ENCODE measurements at places on chromosomes 7 and 10.

GRCh38 chr7:77205706-77206105 is 6.1 kb upstream of the FGL2 start:
- DNase-seq, result no peak

DNA sequence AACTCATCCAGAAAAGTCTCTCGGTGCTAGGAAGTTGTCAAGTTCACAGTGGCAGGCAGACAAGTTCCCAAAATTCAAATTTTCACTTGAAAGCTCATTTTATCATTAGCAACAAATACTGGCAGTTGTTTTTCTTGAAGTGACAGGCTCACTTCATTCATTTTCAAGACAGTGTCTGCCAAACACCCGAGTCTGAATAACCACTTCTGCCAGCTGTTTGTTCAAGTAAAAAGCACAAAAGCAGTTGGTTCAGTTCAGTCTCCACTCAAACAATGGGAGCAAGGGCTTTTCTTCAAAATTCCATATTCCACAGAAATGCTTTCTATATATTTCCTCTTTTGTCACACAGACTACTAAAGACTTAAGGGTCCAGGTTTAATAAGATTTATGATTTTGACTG is 47.7 kb upstream of the ATP6V0A4 start:
- DNase-seq, result no peak

DNA sequence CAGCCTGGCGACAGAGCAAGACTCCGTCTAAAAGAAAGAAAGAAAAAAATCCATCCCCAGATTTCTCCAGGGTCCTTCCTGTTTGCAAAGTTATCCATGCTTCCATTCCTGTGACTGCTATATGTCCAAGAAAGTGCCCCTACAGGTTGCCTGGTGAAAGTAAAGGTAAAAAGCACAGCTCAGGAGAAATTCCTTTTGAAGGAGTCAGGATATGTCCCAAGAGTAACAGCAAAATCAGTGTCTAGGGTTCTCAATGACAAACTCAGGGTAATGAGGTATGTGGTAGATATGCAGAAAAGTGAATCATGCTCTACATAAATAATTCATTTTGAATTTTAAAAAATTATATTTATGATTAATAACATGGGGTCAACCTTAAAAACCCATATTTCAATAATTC is 91.5 kb downstream of the CTTNBP2 start:
- no peak for DNase-seq

DNA sequence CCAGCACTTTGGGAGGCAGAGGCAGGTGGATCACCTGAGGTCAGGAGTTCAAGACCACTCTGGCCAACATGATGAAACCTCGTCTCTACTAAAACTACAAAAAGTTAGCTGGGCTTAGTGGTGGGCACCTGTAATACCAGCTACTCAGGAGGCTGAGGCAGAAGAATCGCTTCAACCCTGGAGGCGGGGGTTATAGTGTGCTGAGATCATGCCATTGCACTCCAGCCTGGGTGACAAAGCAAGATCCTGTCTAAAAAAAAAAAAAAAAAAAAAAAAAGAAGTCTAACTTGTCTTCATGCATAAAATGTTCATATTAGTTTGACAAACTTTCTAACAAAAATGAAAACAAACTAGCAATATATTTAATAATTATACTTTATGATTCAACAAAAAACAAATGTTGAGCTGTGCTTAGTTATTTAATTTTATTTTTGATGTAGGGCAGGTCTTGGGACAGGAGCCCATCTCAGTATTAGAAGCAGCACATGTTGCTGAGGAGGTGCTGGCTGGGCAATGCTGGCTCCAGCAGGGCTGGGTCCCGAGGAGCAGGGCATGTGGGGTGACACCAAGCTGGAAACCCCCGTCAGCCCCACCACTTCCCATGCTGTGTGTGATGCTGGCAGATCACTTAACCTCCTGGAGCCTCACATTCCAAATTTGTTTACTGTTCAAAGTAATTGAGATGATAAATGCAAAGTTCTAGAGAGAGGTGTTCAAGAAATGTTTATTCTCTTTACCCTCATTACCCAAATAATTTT is 335.3 kb upstream of the KLF6 start:
- no peak for DNase-seq

GRCh38 chr7:2180081-2180480 is 52.7 kb downstream of the MAD1L1 start:
- no peak for DNase-seq

- DNase-seq, result peak; percentile 11
Measured at GRCh38 chr7:43834463-43835251, 34.7 kb downstream of the MRPS24 start.

DNA sequence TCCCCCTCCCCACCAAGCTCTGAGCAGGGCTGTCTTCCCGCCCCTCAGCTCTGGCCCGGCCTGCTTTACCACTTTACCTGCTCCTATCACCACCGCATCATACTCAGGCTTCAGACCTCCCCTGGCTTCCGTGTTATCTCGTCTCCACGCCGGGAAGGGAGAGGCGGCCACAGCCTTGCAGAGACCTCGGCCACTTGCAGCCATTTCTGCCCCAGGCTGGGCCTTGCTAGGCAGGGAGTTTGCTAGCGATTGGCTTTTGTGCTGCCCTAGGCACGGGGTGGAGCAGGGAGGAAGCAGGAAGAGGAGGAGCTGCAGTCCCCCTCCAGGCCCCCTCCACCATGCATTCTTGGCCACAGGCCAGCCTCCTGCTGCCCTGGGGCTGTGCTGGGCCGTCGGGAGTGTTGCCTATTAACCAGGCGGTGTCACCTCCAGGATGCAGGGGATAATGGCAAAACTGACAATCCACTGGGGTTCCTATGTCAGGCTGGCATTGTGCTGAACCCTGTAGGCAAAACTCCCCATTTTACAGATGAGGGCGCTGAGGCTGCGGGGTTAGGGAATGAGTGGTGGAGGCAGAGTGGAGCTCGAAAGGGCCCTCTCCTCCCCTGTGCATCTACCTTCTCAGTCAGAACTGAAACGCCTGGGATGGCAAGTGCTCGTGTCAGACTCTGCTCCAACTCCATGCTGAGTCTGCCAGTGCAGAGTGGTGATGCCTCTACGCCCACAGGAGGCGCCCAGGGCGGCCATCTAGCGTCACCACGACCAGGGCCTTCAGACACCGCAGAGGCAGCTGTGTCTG is at the start of gene PYROXD2:
Gene PYROXD2 (minus strand): TSS at position 251 of the 799 bp plus-strand sequence. CDS start 47 bp downstream, at position 204.
- peak; percentile 84 for DNase-seq

DNA sequence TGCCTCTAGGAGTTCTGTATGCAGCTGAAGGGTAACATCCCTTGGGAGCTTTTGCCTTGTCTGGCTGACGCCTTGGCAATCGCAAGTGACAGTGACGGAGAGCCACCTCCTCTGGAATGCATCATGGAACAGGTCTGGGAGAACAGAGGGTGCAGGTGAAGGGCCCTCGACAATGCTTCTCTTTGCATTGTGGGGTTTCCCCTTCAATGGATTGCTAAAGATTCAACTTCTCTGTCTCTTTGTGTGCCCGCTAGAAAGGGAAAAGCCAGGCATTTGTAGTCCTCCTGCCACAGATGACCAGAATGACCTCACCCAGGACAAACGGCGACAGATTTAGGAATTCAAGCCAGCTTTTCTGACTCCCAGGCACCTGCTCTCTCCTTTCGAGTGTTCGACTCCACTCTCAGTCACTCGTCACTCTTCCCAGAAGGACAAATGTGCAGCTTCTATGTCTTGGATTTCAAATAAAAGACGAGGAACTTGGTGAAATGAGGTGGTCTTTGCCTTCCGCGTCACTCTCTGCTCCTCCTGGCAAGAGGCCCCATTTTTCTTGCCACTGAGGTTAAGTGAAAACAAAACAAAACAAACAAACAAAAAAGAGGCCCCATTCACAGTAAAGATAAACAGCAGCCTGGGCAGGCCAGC is 26.1 kb downstream of the IL2RA start:
- no peak for DNase-seq

DNA sequence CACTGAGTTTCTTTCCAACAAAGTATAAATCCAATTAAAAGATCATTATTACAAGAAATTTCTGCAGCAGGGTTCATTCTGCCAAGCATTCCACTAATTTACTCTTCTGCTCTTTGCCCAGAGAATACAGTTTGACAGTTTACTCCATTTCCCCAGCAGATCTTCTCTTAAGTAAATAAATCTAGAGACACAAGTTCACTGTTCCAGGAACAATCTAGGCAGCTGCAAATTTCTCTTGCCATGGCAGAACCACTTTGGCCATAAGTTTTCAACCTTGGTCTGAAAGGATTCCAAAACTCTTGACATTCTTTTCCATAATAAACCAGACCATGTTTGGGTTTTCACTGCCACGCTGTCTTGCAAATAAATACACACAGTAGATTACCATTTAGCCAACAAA is 11.5 kb downstream of the RGS10 start:
- DNase-seq, result no peak

- DNase-seq, result no peak
Measured at GRCh38 chr7:84535580-84536270, 341.1 kb upstream of the SEMA3A start.

- no peak for DNase-seq
Measured at GRCh38 chr10:68499544-68499943, 27.8 kb upstream of the DNA2 start.

DNA sequence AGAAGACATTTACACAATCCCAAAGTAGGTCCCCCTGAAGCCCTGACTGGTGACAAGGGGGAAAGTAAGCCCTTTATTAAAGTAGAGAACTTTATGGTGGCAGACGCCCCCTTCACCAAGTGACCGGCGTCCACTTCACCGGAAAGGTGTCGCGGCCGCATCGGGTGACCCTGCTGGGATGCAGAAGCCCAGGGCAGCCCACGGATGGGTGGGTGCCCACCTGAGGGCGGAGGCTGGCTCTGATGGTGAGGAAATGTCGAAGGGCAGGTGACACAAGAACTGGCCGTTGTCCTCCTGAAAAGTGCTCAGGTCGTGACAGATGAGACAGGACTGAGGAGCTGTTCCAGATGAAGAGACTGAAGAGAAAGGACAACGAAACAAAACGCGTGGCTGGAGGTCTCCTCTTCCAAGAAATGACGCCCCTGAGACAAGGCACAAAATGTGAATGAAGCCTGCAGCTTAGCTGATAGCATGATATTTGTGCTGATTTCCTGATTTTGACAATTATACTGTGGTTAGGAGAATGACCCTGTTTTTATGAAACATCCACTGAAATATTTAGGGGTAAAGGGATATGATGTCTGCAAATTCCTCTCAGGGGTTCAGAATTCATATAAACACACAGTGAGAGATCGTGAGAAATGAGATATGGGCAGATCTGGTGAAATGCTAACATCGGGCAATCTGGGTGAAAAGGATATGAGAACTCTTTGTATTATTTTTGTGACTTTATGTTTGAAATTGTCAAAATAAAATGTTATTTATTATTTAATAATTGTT is 123.9 kb downstream of the PRKAG2 start:
- DNase-seq, result no peak

DNA sequence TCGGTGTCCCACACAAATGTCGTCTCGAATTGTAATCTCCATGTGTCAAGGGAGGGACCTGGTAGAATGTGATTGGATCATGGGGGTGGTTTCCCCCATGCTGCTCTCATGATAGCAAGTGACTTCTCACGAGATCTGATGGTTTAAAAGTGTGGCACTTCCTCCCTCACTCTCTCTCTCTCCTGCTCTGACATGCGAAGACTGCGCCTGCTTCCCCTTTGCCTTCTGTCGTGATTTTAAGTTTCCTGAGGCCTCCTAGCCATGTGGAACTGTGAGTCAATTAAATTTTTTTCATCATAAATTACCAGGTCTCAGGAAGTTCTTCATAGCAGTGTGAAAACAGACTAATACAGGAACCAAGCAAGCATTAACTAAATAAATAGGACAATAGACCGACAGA is 229.1 kb downstream of the GFRA1 start:
- no peak for DNase-seq

GRCh38 chr10:14486777-14487487 is 156.2 kb upstream of the FRMD4A start:
- no peak for DNase-seq

- DNase-seq, result no peak
Measured at GRCh38 chr10:96301616-96302015, 2.6 kb upstream of the DNTT start.

Measured in pons (tissue), 1 donor.